ENCODE measurements at places on chromosomes 5 and 9.

DNA sequence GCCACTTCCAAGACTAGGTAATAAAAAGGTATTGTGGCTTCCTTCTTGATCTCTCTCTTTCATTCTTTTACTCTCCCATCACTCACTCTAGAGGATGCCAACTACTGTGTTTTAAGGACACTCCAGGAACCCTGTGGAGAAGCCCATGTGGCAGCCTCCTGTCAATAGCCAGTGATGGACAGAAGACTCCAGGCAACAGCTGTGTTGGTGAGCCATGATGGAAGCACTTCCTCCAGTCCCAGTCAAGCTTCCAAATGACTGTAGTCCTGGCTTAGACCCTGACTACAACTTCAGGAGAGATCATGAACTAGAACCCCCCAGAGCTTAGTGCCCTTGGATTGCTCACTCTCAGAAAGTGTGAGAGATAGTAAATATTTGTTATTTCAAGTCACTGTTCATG, 123.9 kb downstream of the PPP2R2B start:
- DNase-seq, result no peak

GRCh38 chr5:76225336-76225735, 142.2 kb downstream of the SV2C start:
- DNase-seq, result no peak

- DNase-seq, result no peak
Observed at GRCh38 chr9:107674721-107675277, 185.2 kb upstream of the KLF4 start.

- no peak for DNase-seq
Observed at GRCh38 chr9:131149688-131150053, 24.3 kb downstream of the NUP214 start.

- DNase-seq, result no peak
Observed at GRCh38 chr9:86672301-86672700, 275.0 kb downstream of the GAS1 start.

DNA sequence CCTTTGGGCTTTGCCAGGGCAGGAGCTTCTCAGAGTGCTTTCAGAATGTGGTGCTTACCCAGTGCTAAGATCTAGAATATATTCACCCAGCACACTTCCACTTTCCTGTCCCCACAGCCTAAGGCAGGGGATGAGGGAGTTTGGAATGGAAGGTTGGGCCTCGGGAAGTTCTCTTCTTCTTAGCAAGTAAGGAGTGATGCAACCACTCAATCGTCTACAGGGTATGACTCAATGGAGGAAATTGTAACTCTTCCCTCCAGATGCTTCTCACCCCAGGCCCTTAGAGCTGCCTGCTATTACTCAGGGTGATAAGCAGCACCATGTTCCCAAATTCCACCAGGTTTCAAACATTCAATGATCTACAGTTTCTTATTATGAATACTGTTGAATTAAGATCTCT, 30.8 kb upstream of the AGGF1 start:
- DNase-seq, result no peak

- no peak for DNase-seq
Observed at GRCh38 chr5:126348855-126349635, 74.2 kb upstream of the GRAMD2B start.

DNA sequence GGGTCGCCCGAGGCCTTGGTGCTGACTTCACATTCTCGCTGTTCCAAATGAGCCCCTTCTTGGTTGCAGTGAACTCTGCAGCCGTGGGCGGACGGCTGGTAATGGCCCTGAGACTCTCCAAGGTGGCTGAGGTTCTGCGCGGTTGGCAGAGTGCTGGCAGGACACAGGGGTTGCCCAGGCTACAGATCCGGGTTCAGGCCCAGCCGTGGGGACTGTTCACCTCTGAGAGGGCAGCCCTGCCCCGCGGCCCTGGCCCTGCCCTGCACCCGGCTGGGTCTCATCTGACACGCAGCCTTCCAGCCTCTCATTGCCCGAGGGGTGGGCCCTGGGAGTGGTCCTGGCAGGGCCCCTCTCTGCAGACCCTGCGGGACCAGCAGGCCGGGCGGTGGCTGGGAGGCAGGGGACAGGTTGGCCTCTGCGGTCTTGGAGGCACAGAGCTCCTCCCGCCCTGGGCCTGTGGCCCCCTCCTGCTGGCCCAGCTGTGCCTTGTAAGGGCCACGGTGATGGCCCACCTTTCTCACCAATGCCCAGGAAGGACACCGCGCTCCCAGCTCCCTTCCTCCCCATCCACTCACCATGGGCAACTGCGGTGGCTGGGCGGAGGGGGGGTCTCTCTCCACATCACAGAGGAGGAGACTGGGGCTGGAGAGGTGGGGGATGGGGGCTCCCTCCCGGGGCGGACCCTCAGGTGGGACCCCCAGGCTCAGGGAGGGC, 51.6 kb downstream of the AHRR start:
- no peak for DNase-seq

- DNase-seq, result no peak
Observed at GRCh38 chr5:74632947-74633356, 7.6 kb downstream of the ENC1 start.

DNA sequence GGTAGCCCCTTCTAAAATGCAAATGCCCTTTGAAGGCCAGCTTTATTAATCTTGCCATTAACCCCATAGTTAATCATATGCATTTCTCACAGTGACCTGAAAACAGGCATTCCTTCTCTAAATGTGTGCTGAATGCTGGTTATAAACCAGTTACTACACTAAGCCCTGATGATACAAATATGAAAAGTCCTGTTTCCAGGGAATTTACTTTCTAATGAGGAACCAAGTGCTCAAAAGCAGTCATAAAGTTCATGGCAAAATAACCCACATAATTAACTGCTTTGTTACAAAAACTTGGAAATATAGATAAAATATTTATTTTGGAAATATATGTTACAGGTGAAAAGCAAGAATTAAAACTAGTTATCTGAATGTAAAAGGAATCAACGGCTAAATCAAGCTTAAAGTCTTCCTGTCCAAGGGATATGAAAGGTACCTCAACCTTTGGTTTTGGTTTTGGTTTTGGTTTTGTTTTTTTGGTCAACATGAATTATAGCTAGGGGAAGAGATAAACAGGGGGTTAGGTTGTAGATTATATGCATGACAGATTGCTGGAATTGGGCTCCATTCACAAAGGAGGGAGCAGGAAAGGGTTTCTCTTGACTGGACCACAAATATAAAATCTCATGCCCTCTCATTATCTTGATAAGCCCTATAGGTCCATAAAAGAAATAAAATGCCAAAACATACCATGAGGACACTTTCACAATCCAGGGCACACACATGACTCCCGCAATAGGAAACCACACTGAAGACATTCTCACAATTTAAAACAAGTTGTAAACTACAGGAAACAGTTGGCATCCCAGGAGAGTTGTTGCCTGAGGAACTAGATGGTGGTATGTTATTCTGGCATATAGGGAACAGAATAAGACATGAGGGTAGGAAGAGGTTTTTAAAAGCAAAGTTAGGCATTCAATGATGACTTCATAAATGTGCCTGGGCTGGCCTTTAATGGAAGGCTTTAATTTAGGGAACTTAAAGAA, 46.7 kb upstream of the MACIR start:
- no peak for DNase-seq

DNA sequence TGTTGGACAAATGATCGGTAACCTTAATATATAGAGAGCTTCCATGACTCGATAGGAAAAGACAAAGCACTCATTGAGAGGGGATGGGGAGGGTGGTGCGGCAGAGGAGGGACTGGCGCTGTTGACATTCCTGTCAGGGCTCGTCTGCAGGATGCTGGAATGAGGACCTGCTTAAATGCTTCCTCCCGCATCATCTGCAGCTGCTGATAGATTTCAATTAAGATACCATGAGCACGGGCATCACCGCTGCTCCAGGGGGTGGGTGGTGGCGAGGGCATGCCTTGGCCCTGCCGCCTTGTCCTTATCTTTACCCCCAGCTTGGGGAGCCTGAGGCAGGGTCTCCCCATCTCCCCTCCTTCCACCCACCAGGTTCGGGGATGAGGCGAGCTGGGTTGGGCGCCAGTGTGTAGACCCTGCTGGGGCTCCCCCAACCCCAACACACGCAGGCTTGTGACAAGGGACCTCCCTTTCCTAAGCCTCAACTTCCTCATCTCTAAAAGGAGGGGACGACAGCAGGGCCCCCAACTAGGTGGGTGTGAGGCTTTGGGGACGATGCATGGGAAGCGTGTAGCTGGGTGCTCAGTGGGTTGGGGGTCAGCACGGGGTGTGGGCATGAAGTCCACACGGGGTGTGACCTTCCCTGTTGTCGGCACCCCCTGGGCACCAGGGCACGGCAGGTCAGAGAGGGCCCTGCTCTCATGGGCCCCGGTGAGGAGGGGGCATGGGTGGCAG, 11.7 kb upstream of the QRFP start:
- no peak for DNase-seq

DNA sequence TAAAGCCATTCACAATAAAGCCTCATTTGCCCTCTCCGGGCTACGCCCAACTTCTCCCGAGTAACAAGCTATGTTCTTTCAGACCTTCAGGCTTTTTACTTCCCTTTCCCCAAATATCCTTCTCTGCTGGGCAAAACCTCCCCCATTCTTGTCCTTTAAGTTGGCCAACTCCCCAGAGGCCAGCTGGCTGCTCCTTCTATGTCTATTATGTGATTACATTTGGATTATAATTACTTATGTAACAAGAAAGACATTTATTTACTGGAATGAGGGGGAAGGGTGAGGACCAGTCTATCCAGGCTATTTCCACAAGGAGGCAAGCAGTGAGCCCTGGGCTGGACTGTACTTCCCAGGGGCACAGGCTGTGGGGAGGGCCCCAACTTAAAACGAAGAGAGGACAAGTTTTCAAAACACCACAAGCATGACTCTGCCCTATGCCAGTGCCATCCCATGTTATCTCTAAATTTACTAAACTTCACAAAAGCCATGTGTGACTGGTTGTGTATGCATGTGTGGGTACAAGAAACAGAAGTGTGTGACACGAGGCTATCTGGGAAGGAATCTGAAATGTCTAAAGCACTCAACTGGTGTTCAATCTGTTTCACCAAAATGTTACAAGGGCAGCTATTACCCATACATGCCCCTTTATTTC, 84.5 kb downstream of the GNAQ start:
- peak; percentile 21 for DNase-seq

Data from hippocampal formation (tissue), 2 donors.